ENCODE measurements at places on chromosomes 5 and 9. TPM values are rescaled to one million over a fixed set of nuclear protein-coding genes. Genes with fewer than 3 reads are reported as not detected.
A peak's percentile ranks its signal among the peaks of the same experiment; 100 is the strongest.

The ISOC1 gene
- 29.8 TPM for total RNA-seq

The ARL14EPL gene
- not detected for total RNA-seq

The RAB3C gene
- total RNA-seq: 0.05 TPM

DNA sequence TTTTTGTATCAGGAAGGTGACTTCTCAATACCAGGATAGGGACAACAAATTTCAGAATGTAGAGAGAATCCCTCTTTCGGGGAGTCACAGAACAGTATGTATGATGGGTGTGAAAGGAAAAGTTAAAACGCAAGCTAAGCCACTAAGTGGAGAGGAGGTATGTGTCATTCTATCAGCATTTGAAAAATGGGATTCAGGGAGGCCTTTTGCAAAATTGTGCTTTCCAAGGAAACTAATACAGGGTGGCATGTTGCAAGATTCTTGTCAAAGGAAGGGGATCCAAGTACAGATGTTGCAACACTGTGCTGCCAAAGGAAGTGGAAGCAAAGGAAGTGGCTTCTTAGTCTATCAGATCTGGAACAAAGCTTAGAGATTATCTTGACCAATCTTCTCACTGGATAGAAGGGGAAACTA, 12.6 kb upstream of the TNIP1 start:
- DNase-seq: peak; percentile 24

The HMMR gene
- 61.1 TPM for total RNA-seq

GRCh38 chr9:24545285-24545684, 412 bp downstream of the IZUMO3 start:
- no peak for DNase-seq

The FOXD4 gene
- 0.93 TPM for total RNA-seq

The CEP78 gene
- total RNA-seq: 10.1 TPM

DNA sequence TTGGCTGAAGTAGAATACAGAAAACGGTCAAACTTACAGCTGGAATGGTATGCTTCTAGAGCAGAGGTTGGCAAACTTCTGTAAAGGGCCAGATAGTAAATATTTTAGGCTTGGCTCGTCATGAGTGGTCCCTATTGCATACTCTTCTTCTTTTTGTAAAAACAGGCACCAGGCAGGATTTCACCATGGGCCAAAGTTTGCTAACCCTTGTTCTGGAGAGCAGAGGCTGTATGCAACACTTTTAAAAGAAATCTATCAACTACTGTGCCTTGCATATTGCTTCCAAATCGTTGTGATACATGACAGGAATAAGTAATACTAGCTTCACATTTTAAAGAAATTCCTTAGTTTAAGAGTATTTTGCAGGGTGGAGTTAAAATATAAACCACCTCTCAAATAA, 15.6 kb upstream of the COL23A1 start:
- DNase-seq: no peak

The HRCT1 gene
- total RNA-seq: not detected

The UAP1L1 gene
- total RNA-seq: 24.6 TPM

GRCh38 chr9:20398536-20399338, 223.6 kb downstream of the MLLT3 start:
- no peak for DNase-seq

- DNase-seq: no peak
Measured at GRCh38 chr5:69090158-69090557, 3.7 kb upstream of the SLC30A5 start.

DNA sequence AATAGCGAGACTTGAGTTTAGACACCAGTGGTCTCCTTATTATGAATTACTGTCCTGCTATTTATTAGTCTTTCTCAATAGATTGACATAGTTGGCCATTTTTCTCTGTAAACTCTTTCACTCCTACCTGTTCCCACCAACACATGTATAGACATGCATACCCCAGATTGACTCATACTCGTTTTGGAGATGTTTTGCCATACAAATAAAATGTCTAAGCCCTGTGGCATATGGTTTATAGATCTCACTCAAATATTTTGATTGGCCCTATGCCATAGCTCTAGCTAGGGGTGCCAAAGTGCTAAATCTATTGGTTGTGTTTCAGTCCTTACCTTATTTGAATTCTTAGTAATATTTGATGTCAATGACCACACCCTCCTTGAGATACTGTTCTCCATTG, 42.3 kb downstream of the CAMK4 start:
- no peak for DNase-seq

The CAMLG gene
- 26.6 TPM for total RNA-seq

The TCF7 gene
- total RNA-seq: 36.2 TPM

- DNase-seq: no peak
Measured at GRCh38 chr5:178111925-178112324, 1.4 kb upstream of the N4BP3 start.

The MCCC2 gene
- total RNA-seq: 124 TPM

- no peak for DNase-seq
Measured at GRCh38 chr9:108400297-108400696, 455.5 kb downstream of the ACTL7B start.

The SLC30A5 gene
- total RNA-seq: 64.5 TPM

DNA sequence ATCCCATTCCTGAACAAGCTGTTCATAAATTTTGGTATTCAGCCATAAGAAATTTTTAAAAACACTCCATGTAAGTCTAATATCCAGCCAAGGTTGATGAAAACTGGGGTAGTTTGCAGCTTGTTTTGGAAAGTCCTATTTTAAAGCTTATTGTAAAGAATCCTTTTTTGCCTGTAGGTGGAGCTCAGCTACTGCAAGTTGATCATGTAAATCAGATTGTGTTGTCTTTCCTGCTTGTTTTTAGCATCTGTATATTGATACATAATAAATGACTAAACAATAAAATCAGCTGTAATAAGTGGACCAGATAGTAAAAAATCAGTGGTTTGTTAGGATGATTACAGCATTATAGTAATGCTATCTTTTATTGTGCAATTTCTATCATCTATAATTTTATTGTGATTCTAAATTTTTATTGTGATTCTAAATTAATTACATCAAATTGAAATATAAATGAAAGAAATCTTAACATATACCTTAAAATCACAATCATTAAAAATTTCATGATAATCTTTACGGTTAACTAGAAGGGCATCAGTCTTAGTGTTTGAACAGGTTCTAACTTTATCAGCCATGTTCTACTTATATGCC, 42.4 kb downstream of the CWC27 start:
- DNase-seq: no peak

DNA sequence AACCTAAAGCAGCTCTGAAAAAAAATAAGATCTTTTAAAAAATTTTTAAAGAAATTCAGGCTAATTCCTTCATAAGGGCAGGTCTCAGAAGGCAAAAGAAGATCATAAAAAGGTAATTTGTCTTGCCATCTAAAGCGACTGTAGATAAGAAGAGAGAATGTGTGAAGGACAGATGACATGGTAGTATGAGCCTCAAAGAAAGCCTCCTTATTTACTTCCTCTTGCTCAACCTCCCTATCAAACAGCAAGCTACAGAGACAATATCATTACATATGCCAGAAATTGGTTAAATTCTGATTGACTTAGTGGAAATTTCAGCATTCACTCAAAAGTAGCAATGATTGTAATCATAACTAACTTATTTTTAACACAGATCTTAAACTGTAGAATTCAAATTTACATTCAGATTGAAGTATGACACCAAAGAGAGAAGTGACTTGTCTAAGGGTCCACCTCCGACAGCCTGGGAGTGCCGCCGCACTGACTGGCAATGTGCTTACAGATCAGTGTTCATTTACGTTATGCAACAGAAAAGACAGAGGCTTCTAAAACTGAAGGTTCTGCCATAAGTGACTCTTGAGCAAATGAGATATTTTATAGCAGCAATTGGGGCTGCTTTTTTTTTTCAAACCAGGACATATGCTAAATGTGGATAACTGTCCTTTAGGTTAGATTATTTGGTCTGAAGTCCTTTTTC, 132.0 kb downstream of the CEMIP2 start:
- DNase-seq: no peak

- DNase-seq: no peak
Measured at GRCh38 chr9:136725612-136726011, 13.2 kb downstream of the DIPK1B start.

The FOXD4L4 gene
- total RNA-seq: 0.26 TPM

The ACTBL2 gene
- total RNA-seq: not detected

The ALDOB gene
- not detected for total RNA-seq

DNA sequence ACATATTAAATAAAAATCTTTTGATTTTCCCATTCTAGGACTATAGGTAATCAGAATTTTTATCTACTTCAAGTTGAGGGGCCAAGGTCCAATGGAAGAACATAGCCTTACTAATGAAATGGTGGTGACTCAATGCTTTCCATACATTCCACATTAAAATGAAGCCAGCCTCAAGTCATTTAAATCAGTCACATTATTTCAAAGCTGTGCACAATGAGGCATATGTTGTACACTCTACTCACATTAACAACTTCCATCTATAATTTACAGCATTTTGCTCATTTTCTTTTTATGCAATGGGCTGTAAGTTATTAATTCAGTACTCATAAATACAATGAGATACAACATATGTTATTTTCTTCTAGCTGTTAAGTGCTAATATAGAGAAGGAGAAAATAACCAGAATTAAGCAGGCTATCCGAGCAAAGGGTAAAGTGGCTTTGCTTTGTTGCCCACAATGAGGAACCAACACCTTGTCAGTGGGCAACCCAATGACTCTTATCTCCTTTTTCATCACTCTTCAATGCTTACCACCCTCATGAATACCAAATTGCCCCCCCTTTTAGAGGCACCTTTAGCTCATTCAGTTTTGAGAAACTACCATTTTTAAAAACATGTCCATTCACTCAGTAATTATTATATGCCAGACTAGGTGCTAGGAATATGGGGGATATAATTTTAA, 52.4 kb downstream of the TTLL11 start:
- no peak for DNase-seq

- DNase-seq: no peak
Measured at GRCh38 chr5:7794823-7795222, 56.1 kb downstream of the CFAP90 start.

The CDO1 gene
- total RNA-seq: not detected

DNA sequence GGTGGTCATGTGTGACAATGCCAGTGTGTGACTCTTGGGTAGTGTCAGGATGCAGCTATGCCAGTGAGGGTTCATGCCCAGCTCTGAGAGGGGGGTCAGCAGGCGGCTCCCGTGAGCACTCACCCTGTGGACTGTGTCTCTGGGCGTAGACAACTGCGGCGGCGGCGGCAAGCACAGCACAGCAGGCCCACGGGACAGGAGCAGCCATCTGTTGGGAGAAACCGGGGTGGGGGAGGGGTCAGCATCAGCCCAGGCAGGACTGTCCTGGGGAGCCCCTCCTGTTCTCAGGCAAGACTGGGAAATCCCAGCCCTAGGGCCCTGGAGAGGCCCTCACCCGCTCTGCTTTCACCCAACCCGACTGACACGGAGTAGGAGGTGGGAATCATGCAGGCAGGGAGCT, 20.8 kb downstream of the CNTFR start:
- no peak for DNase-seq

- DNase-seq: peak; percentile 40
Measured at GRCh38 chr9:33029231-33029786, 4.2 kb downstream of the DNAJA1 start.

DNA sequence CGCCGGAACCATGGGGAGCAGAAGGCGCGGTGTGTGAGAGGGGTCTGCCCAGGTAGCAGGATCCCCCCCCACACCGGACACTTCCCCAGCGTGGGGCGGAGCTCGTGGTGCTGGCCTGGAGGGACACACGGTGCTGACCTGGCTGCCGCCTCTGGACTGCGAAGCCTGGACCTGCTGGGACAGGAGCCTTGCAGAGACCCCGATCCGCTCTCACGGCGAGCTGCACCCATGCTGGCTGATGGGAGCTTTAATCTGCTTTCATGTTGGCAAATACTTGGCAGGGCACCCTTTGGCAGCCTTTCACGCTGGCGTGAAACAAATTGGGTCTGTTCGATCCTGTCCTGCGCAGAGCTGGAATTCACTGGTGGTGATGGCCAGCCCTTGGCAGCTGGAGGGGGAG, 7.4 kb downstream of the NKD2 start:
- DNase-seq: no peak

GRCh38 chr5:155834271-155834975, 492.5 kb upstream of the SGCD start:
- no peak for DNase-seq

DNA sequence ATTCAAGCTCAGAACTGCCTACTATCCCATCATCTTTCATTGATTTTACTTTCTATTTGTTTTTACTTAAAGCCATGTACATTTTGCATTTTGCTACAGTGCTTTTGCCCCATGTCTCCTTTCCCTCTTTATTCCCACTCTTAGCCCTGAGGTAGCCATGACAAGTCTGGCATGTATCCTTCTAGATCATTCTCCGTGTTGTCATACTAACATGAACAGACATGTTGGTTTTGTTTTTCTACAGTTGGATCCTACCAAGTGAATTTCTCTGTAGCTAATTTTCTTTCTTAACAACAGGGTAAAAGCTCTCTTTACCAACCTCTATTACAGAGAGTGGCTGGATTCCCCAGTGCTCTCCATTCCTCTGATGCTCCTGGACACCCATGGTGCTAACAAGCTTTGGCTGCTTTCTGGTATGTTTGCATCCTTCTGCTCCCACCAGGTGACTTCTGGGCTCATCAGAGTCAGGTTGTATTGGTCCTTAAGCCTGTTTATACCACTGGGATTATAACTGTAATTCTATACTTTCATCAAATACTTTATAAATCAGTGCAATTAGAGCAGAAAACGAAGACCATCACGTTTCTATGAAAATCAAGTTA, 38.8 kb upstream of the BOD1 start:
- DNase-seq: no peak

DNA sequence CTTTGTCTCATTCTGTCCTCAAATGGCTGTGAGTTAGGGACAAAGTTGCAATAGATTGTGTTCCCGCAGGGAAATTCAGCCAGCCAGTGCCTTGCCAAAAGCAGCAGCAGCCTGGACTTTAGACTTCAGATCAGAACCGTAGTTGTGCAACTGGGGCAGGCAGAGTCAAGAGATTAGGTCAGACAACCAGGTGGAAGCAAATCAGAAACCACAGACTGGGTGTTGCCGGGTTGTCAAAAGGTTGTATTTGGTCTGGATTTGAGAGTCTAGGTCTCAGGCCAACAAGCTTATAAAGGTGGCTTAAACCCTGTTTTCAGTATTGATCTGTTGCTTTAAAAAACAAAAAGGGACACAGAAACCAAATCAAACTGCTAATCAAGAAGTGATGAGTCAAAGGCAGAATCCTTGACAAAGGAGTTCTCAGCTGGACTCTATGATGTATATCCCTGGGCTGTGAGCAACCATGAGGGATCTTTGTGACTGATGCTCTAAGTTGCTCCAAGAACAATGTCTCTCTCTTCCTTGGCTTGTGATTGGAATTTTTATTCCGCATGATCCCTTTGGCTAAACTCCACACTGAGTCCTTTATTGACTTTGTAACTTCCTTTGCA, 20.9 kb downstream of the RFK start:
- DNase-seq: peak; percentile 62

The OSMR gene
- total RNA-seq: not detected

The GRXCR2 gene
- 0.16 TPM for total RNA-seq

- no peak for DNase-seq
Measured at GRCh38 chr5:163407034-163407655, 30.2 kb upstream of the CCNG1 start.

DNA sequence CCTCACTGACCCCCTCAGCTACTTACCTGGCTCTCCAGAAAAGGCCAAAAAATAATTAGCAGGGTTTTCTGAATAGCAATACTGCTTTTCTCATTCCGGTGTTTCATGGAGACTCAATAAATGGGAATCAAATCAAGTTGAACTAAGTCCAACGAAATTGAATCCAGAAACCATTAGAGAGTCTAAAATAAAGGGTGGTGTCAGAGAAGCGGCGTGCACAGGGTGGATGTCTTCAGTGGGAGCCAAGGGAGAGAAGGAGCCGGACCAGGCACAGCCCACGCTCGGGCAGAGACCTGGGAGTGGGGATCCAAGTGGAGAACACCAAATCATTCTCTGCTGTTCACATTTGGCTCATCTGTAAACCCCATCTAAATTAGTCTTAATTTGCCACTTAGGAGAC, 40.2 kb upstream of the WWC1 start:
- DNase-seq: no peak

Data from Caco-2 (cell line).